ENCODE measurements at places on chromosomes 5 and 9.
A peak's percentile ranks its signal among the peaks of the same experiment; 100 is the strongest.

DNA sequence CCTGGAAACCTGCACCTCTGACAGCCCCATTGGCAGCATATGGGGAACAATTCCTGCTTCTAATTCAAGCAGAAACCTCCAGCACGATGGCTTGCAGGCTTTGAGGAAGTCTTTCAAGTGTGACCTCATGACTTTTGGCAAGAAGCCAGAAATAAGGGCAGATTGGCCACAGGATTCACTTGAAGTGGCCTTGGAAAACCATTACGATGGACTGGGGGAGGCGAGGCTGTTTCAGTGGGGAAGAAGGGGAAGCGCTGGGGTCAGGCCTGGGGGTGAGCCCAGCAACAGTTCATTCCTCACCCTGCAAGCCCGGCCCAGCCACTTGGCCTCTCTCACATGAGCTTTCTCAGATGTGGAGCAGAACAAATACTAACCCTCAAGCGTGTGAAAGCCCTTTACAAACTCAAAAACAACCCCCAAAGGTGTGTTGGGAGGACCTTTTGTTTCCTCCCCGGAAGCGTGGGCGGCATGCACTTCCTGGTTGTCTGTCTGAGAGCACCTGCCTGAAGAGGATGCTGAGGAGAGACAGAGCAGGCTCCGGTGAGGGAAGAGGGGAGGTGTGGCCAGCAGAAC is 26.9 kb upstream of the EEIG1 start:
- peak; percentile 62 for DNase-seq

GRCh38 chr9:112793213-112793810 is 42.8 kb downstream of the SNX30 start:
- DNase-seq, result peak; percentile 70

GRCh38 chr5:159975462-159976019 is 33.4 kb upstream of the TTC1 start:
- no peak for DNase-seq

- no peak for DNase-seq
Observed at GRCh38 chr5:148230240-148230639, 8.1 kb upstream of the MARCOL start.

GRCh38 chr5:665956-666711 is 27.0 kb downstream of the TPPP start:
- no peak for DNase-seq

GRCh38 chr5:53059281-53059680 is 50.3 kb downstream of the MOCS2 start:
- DNase-seq, result no peak

- DNase-seq, result no peak
Observed at GRCh38 chr5:179191506-179192184, 131.5 kb downstream of the ZNF354C start.

DNA sequence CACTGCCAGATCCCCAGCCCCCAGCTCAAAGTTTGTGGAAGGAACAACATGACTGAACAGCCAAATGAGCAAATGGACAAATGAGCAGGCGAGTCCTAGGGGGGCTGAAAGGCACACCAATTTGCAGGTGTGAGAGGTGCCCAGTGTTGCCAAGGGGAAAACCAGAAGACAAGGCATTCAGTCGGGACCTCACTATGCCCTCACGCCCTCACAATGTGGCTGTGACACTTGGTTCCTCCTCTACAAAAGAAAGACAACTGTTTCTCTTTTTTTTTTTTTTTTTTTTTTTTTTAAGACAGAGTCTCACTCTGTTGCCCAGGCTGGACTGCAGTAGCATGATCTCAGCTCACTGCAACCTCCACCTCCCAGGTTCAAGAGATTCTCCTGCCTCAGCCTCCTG is 28.0 kb downstream of the TNIP1 start:
- DNase-seq, result no peak

GRCh38 chr9:76521906-76522305 is 62.9 kb downstream of the GCNT1 start:
- DNase-seq, result no peak

DNA sequence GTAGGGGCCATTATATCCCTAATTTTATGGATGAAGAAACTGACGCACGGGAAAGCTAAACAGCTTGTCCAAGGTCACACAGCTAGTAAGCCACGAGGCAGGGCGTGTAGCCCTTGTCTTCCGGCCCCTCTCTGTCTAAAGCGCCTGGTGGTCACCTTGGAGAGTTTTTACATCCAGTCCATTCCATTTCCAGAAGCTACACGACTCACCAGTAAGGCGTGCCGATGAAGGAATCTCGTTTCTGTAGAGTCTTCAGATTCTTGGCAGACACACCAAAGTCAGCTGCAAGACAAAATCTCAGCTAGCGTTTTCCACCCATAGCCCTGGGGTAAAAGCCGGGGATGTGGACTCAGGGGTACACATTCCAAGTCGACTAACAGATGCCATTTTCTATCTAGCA is 80.5 kb downstream of the STK10 start:
- no peak for DNase-seq

DNA sequence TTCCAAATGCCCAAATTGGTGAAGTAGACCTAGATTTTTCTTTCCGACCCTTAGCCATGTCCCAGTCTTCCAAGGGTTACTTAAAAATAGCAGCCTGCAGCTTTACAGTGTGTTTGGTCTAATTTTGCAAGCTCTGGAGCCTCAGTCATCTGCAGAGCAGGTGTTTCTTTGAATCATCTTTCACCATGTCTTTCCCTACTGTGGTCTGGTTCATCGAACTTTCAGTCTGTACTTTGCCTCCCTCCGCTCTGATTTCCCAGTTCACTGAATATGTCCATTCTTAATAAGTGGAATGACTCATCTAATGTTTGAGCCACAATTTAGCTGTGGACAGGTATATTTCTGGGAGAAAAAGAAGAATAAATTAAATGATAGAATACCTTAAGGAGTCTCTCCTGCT is 1060.7 kb downstream of the EFNA5 start:
- no peak for DNase-seq

Data from stimulated activated CD8-positive, alpha-beta memory T cell treated with anti-CD3 and anti-CD28 coated beads, Interleukin-7, amount 100 ng/mL, for 1 hour (primary cell).